ENCODE measurements at places on chromosomes 1 and 21. TPM values are rescaled to one million over a fixed set of nuclear protein-coding genes. Genes with fewer than 3 reads are reported as not detected.

The HORMAD1 gene
- 0.51 TPM for total RNA-seq

The ATAD3B gene
- 50.9 TPM for total RNA-seq

The NGF gene
- total RNA-seq: not detected

The FOXD2 gene
- 0.20 TPM for total RNA-seq

The AGL gene
- 11.7 TPM for total RNA-seq

The C4BPB gene
- 15.6 TPM for total RNA-seq

The TTLL10 gene
- total RNA-seq: 1.7 TPM

The MROH7 gene
- total RNA-seq: not detected

The KPRP gene
- total RNA-seq: not detected

The VPS26C gene
- 82.8 TPM for total RNA-seq

The SPRR2F gene
- total RNA-seq: not detected

The CRP gene
- not detected for total RNA-seq

The KCNE2 gene
- total RNA-seq: not detected

The TEDDM1 gene
- not detected for total RNA-seq

The SESN2 gene
- 16.9 TPM for total RNA-seq

The MASP2 gene
- total RNA-seq: not detected

The LCK gene
- total RNA-seq: 425 TPM

The IPO9 gene
- 53.2 TPM for total RNA-seq

The DIP2A gene
- total RNA-seq: 54.9 TPM

The SLC25A34 gene
- 1.6 TPM for total RNA-seq

The SMAP2 gene
- 235 TPM for total RNA-seq

The MFAP2 gene
- total RNA-seq: not detected

The RXFP4 gene
- total RNA-seq: not detected

The CSF3R gene
- 1.1 TPM for total RNA-seq

The KRTAP11-1 gene
- total RNA-seq: not detected

The CFHR4 gene
- total RNA-seq: not detected

The LIPI gene
- total RNA-seq: not detected

The ATP8B2 gene
- 105 TPM for total RNA-seq

The BTBD8 gene
- total RNA-seq: 1.4 TPM

The DNASE2B gene
- total RNA-seq: not detected

The EVA1C gene
- 2.2 TPM for total RNA-seq

The HEYL gene
- not detected for total RNA-seq

The NHLH1 gene
- total RNA-seq: 0.93 TPM

The HENMT1 gene
- total RNA-seq: 17.8 TPM

The MYOG gene
- total RNA-seq: not detected

The E2F2 gene
- total RNA-seq: 72.5 TPM

The LDLRAD1 gene
- not detected for total RNA-seq
